Daoy (cell line): ENCODE measurements at places on chromosomes 6 and 20.
A peak's percentile ranks its signal among the peaks of the same experiment; 100 is the strongest.

DNA sequence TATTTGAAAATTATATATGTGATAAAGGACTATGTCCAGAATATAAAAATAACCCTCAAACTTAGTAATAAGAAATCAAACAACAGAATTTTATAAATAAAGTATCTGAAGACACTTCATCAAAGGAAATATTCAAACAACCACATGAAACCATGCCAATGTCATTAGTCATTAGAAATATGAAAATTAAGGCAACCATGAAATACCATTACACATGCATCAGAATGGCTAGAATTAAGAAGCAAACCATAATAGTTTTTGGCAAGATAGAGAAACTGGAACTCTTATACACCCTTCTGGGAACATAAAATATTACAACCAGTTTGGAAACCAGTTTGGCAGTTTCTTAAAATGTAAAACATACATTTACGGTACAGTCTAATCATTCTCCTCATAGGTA is 137.2 kb upstream of the ADGRB3 start:
- DNase-seq: no peak

DNA sequence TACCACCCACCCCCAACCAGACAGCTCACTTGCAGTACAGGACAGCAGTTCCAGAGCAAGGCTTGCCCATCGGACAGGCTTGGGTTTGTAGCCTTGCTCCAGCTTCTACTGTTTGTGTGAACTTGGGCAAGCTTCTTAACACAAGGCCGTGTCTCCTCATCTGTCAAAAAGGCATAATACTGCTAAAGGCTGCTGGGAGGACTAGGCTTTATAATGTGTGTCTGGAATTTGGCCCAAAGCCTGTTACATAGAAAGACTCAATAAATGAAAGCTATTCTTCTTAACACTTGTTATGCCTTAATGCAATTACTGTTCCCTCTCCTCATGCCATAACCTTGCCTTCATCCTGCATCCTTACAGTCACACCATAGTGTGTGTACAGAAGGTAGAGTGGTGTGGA is 43.4 kb downstream of the LYRM4 start:
- DNase-seq: no peak

DNA sequence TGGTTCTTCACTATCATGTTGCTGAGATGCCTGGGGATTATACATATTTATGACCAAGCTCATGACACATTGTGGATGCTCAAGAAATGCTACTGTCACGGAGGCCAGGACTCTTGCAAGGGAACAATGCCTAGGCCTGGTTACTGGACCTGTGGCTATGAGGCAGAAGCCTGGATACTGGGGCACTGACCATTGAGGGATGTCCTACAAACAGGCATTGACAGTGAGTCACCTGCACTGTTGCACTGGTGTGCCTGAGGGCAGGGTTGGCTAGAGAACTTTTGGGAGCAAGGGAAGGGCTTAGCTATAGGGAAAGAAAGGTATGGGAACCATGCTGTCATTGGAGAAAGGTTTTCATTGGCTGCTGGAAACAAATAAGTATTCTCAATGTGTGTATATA is 313.1 kb upstream of the SUPT3H start:
- no peak for DNase-seq

GRCh38 chr6:15129887-15130286 is 116.0 kb upstream of the JARID2 start:
- DNase-seq: no peak

GRCh38 chr6:63571361-63572043 is 778 bp upstream of the LOC128125822 start:
- DNase-seq: peak; percentile 72

- no peak for DNase-seq
Measured at GRCh38 chr6:144279484-144280150, 5.5 kb upstream of the UTRN start.

- no peak for DNase-seq
Measured at GRCh38 chr6:67629258-67629657, 1005.8 kb upstream of the ADGRB3 start.

DNA sequence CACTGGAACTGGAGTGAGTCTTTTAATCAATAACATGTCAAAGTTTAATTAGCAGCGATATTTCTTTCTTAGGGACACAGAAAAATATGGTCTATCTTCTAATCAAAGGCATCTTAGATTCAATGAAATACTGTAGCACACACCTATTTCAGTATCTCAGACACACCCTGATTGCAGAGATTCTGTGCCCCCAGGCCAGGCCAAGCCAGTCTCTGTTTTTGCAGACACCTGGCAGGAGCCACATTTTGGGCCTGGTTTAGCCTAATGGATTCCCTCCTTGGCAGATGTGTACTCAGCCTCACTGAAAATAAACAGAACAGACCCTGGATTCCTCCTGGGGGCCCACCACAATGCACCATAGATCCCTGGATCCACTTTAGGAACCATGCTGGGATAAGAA is 74.8 kb downstream of the LRFN2 start:
- DNase-seq: no peak

DNA sequence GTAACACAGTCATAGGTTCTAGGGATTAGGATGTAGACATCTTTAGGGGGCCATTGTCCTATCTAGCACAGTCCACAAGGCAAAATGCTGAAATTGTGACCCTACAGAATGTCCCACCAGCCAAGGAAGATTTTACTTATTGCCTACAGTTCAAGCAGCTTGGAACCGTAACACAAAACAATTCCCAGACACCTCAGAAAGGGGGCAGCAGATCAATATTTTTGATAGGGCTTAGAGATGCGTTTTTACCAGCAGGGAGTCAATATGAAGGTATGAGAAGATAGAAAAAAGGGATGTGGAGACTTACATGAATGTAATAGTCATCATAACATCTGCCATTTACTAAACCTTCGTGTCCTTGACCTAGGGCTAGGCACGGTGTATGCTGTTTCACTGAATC is 81.0 kb downstream of the TMEM170B start:
- no peak for DNase-seq

DNA sequence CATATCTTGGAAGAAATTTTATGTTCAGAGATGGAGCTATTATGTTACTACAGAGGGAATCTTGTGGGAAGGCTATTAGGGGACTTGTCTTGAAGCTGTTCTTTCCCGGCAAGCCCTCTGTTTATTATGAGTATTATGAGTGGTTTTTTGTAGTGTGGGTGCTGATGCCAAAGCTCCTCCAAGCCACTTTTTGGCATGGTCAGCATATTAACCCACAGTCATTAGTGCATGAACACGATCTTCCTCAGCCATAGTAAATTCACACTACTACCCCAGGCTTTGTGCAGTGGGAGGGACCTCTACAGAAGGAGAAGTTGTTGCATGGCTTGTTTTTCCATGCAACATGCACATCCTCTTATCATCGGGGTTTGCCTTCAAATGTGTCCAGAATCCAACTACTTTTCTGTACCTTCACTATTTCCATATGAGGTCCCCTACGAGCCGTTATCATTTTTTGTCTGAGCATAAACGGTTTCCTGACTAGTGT is 6.5 kb upstream of the BMP6 start:
- DNase-seq: no peak
